NCI-H748 treated with DMSO at 0.1 percent for 48 hours (cell line): ENCODE measurements at places on chromosomes 13 and 19.
A peak's percentile ranks its signal among the peaks of the same experiment; 100 is the strongest.

- no peak for DNase-seq
Observed at GRCh38 chr19:13095393-13095784, 7.3 kb downstream of the LYL1 start.

- no peak for DNase-seq
Observed at GRCh38 chr19:7480222-7480969, 8.4 kb downstream of the PEX11G start.

- no peak for DNase-seq
Observed at GRCh38 chr19:29383696-29384095, 142.1 kb upstream of the VSTM2B start.

GRCh38 chr13:79709471-79709870, 228.5 kb downstream of the NDFIP2 start:
- DNase-seq, result no peak

- DNase-seq, result no peak
Observed at GRCh38 chr19:52211926-52212571, 22.2 kb downstream of the PPP2R1A start.

DNA sequence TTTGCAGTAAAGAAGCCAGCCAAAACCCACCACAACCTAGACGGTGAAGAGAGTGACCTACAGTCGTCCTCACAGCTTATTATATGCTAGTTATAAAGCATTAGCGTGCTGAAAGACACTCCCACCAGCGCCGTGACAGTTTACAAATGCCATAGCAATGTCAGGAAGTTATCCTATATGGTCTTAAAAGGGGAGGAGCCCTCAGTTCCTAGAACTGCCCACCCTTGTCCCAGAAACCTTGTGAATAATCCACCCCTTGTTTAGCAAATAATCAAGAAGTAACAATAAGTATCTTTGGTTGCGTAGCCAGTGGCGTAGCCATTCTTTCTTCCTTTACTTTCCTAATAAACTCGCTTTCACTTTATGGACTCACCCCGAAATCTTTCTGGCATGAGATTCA, 227.9 kb upstream of the ARGLU1 start:
- no peak for DNase-seq

DNA sequence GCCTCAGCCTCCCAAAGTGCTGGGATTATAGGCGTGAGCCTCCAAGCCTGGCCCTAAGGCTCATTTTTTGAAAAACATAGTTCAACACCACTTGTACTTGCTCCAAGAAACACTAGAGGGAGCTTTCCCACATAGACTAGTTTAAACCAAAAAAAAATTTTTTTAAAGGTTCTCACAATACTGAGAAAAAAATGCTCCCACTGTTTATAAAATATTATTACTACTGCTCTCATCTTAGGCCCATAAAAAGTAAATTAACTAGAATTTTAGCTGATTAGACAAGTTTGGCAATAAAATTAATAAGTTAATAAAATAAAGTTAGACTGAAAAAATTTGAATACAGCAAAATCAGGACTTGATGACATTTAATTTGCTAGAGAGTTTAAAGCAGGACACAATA, 109.5 kb downstream of the TBC1D4 start:
- DNase-seq, result peak; percentile 49
